AG09309 (cell line): ENCODE measurements at places on chromosomes 3 and 15.

DNA sequence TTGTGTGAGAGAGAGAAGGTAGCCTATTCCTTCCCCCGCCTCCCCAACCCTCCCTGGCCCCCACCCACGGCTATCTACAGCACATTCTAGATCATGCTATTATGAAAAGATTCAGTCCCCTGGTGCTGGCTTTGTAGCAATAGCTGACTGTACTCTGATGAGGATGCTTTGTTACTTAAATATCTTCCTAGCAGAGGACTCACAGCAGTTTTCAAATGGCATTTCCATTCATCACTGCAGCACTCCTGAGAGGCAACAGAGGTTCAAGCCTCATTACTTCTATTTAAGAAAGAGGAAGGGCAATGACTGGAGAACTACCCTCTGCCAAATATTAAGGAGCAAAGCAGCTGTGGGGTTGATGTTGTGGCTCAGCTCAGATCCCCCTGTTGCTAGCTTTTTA, 61.0 kb downstream of the LRRN1 start:
- no peak for DNase-seq

DNA sequence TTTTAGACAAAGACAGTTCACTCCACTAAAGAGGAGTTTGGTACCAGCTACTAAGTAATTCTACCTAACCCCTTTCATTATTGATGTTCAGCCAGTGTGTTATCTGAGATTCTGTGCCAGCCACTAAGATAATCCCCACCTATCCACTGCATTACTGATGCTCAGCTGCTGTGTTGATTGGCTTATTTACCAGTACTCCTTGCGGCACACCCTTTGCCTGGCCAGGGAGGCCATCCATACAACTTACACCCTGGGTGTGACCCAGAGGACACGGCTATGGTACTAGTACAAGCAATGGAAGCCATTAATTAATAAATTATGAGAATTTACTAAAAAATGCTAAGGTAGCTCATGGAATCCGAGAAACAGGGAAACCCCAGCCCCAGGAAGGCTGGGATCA, 290.7 kb upstream of the CTNNB1 start:
- no peak for DNase-seq

GRCh38 chr15:36960179-36960946, 140.0 kb downstream of the MEIS2 start:
- no peak for DNase-seq

DNA sequence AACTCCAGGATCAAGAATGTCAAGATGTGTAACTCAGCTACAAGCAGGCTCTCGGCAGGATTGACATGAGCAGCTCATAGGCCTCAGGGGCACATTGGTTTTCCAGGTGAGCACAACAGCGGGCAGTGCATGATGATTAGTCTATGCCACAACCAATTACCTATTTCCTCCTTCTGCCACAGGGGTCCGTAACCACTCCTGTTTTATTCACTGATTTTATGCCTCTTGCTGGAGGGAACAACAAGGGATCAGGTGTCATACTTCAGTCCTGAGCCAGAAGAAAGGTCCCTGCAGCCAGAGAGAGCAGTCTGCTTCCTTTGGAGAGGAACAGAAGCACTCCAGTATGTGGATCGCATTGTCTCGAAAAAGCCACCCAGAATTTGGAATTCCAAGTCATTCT, 35.1 kb upstream of the PTPRG start:
- DNase-seq: no peak

DNA sequence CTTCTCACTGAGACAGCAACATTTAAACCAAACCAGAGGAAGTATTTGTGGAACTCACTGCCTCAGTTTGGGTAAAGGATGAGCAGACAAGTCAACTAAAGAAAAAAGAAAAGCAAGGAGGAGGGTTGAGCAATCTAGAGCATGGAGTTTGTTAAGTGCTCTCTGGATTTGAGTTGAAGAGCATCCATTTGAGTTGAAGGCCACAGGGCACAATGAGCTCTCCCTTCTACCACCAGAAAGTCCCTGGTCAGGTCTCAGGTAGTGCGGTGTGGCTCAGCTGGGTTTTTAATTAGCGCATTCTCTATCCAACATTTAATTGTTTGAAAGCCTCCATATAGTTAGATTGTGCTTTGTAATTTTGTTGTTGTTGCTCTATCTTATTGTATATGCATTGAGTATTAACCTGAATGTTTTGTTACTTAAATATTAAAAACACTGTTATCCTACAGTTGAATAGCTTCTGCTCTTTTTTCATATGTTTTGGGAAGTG, 23.3 kb downstream of the CLDN18 start:
- no peak for DNase-seq

DNA sequence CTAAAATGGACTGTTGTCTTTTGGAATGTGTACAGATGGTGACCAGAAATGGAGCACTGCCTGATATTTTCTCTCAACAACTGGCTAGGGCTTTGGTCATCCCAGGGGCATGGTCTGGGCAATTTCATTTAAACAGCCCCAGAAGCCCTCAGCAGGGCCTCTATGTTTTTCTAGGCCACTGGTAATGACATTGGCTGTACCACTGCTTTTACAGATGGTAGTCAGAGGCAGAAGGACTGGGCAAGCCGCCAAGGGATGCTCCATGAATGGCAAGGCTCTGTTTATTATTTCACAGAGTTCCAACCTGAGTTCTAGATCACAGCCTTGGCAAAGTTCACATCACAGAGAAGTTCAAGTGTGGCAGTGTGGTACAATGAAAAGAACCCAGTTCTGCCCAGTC, 37.0 kb upstream of the LMCD1 start:
- DNase-seq: no peak

DNA sequence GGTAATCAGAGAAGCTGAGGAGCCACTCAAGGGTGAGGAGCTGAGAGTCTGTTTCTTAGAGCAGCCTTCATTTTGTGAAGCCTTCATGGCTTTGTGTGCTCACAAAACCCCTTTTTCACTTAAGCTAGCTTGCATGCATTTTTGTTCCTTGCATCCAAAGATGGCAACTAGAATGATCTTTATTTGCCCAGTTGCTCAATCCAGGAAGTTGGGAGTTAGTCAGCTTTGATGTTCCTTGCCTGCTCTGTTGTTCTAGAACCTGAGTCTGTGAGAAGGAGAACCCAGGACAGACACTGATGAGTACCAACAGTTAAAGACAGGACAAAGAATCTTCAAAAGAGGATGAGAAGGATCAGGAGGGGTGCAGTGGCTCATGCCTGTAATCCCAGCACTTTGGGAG, 81.8 kb downstream of the IL20RB start:
- DNase-seq: no peak

- no peak for DNase-seq
Measured at GRCh38 chr3:174413062-174413912, 445.8 kb upstream of the NAALADL2 start.

DNA sequence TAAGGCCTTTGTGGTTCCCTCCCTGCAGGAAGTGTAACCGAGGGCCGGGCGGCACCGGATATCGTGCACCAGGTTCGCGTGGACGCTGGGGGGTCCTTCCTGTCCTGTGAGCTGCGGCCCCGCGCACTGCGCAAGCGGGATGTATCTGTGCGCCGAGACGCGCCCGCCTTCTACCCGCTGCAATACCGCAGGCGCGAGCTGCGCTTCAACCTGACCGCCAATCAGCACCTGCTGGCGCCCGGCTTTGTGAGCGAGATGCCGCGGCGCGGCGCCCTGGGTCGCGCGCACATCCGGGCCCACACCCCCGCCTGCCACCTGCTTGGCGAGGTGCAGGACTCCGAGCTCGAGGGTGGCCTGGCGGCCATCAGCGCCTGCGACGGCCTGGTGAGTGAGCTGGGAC, 35.9 kb downstream of the SAXO2 start:
- no peak for DNase-seq

GRCh38 chr3:130934442-130935089, 40.7 kb downstream of the ATP2C1 start:
- no peak for DNase-seq
